ENCODE measurements at places on chromosomes 1 and 21.

GRCh38 chr1:116460261-116460660 lies 87.2 kb downstream of the ATP1A1 start:
- no peak for DNase-seq

DNA sequence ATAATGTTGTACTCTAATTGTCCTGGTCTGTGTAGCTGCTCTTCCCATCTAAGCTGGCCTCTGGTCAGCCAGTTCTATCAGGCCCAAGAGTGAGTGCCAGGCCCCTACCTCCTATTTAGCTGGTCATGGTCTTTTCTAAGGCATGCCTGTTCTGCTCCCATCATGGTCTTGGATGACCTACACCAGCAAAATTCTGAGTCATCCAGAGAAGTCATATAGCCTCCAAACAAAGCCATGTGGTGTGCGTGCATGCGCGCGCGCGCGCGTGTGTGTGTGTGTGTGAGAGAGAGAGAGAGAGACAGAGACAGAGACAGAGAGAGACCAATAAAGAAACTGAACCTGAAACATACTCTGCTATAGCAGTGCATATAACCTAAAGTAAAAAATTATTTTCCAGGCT lies 254.4 kb downstream of the BRINP2 start:
- DNase-seq, result no peak

GRCh38 chr1:211371406-211372105 lies 44.9 kb downstream of the TRAF5 start:
- DNase-seq, result no peak

DNA sequence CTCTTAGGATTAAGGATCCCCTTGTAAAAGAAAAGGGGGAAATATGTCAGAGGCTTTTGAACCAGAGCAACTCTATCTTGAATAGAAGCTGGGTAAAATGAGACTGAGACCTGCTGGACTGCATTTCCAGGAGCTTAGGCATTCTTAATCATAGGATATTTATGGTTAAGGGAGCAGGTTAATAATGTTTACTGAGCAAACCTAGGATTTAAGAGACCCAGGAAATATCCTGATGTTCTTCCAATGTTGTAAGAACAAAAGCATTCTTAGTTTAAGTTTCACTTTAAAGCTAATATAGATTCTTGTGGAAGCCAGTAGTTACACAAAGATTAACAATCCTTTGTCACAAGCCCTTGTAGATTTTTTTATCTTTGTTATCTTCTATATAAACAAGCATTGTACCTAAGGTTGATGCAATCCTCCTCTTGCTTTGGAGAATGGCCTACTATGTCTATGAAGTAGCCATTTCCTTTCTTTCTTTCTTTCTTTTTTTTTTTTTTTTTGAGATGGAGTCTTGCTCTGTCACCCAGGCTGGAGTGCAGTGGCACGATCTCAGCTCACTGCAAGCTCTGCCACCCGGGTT lies 570.2 kb upstream of the BEND5 start:
- no peak for DNase-seq

- no peak for DNase-seq
Observed at GRCh38 chr1:4212796-4213195, 312.7 kb upstream of the C1orf174 start.

DNA sequence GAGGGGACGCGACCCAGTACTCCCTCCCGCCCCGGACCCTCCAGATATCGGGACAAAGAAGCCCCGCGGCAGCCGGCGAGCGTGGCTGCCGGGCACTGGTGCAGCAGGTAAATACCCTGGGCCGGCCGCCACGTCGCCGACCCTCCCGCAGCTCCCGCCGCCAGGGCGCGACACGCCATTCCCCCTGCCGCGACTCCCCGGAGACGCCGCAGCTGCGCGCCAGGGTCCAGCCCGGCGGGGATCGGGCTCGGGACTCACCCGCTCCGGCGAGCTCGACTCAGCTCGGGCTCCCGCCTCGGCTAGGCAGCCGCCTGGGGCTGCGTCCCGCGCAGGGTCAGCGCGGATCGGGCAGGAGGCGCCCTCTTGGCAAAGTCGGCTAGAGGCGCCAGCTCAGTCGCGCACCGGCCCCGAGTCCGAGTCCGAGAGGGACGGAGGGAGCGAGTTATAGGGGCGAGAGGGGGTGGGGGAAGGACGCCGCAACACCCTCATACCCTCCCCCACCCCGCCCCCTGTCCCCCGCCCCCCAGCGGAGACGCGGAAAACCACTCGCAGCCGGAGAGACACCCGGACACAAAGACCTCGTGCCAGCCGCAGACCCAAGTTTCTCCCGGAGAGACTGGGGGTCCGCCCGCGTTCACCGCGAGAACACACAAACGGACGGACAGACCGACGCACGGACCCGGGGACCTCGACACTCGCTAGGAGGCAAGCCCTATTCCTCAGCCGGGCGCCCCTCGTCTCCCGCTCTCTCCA lies 985 bp downstream of the SYT6 start:
- DNase-seq, result no peak

DNA sequence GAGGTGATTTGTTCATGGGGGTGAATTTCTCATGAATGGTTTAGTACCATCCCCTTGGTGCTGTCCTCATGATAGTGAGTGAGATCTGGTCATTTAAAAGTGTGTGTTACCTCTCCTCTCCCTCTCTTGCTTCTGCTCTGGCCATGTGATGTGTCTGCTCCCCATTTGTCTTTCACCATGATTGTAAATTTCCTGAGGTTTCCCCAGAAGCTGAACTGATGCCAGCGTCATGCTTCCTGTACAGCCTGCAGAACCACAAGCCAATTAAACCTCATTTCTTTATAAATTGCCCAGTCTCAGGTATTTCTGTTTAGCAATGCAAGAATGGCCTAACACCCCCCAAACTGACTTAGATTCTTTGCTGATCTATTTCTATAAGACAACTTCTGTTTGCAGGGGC lies 249.4 kb upstream of the B3GALT2 start:
- DNase-seq, result no peak

DNA sequence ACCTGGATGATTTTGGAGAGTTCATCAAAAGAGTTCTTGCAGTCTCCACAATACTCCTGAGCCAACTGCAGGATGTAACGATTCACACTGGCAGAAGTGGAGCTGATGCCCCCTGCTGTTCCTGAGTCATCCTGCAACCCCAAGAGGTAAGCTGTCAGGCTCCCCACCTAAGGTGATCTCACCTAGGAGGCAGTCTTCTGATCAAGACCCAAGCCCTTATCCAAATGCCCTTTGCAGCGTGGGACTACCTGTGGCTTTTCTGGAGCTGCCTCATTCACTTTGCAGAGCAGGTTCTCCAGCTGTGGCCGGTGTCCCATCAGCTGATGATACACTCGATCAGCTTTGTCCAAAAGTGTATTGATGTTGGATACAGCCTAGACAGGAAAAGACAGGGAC lies 96.4 kb downstream of the UBR4 start:
- no peak for DNase-seq

- no peak for DNase-seq
Observed at GRCh38 chr1:112722601-112723510, 7.7 kb upstream of the PPM1J start.

- DNase-seq, result no peak
Observed at GRCh38 chr1:57307392-57308170, 116.3 kb downstream of the DAB1 start.

GRCh38 chr1:230169454-230170152 lies 102.6 kb downstream of the GALNT2 start:
- no peak for DNase-seq

All from NCI-H2107 (cell line).